ENCODE measurements at places on chromosomes 11 and 22.

DNA sequence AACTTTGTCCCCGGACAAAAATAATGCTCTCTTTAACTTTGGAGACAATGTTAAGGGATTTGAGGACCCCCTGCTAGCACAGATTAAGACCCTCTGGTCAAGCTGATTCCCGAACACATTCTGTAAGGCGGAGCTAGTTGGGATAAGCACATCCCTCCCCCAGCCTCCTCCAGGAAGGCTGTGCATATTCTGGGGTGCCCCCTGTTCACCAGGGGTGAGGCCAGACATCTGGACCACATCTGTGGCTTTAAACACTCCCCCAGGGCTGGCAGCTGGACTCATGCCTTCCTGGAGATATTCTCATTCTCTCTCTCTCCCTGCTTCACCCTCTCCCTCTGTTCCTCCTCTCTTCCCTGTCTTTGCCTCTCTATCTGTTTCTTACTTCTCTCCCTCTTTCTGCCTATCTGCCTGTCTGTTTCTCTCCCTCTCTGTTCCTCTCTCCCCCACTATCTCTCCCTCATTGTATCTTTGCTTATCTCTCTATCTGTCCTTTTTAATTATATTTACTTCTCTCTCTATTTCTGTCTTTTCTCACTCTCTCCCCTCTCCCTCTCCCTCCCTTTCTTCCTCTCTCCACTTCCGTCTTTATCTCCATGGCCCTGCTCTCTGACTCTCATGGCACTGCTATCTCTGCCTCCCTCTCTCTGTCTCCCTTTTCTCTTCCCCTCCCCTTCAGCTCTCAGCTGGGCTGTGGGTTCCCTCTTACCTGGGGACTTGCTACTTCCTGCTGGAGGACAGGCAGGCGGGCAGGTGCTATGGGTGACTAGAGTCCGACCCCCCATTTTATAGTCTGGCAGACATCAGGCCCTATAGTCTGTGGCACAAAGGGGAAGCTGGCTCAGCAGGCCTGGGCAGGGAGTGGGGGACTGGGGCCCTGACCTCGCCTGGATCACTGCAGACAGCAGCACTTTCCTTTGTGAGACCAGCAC, at the start of gene CRYBB1:
Gene CRYBB1, minus strand, starts transcription at position 757 of the 929 bp plus-strand sequence. CDS start 1,708 bp downstream, outside the sequence.
- no peak for DNase-seq

DNA sequence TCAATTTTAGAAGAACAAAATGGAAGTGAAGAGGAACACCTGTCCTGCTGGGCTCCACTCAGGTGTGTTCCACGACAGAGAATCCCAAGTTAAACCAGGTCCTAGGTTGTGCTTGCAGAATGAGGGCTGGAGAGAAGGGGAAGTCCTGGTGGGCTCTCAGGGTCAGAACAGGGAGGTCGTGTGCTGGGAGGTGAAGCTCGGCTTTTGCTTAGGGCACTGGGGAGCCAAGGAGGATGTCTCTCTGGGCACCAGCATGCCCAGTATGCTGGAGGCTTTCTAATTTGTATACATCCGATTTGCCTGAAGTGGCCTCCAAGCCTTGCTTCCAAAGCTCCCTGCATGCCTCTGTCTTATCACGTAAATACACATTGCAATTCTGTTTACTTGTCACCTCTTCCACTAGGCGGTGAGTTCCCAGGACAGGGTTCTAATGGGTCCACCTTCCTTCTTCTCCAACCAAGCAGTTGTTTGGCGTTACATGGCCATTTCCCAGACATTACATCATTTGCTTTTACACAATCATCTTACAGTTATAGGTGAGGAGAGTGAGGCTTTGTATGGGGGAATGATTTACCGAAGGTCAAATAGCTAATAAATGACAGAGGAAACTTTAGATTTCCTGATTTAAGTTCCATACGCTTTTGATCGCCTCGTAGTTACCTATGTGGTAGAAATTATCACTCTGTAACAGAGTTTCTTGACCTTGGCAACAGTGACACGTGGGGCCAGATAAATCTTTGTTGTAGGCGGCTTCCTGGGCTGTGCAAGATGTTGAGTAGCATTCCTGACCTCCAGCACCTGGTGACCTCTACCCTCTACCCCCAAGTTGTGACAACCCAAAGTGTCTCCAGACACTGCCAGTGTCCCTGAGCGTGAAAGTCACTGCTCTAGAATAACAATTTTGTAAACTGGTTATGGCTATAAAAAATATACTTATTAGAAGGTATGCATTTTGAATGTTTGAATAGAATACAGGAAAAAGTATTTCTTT, 901.5 kb downstream of the TBC1D22A start:
- DNase-seq: no peak

GRCh38 chr11:57255618-57256017, 18.6 kb upstream of the APLNR start:
- DNase-seq: no peak

GRCh38 chr11:60982184-60982583, 10.7 kb downstream of the CD6 start:
- DNase-seq: no peak

DNA sequence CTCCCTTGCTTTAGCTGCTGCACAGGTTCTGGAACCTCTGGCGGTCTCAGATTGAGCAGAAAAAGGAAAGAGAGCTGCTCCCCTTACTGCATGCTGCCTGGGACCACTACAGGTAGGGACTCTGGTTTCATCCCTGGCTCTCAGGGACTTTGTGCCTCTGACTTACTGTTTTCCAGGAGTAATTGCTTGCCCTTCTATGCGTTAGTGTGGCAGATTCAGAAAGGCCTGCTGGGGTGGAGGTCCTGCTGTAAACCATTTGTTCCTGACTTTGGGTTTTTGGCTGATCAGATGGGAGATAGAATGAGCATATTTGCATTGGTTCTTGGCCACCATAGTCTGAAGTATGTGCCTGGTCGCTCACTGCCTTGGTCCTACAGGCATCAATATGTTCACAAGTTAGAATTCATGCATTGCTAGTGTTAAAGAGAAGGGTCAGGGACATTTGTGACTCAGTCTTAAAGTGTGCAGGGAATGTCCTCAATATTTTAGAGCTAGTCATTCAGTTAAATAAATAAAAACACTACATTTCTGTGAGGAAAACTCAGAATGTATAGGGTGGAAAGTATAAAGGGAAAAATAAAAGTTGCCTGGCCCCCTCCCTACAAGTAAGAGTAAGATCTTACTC, 78.0 kb downstream of the PISD start:
- DNase-seq: no peak

DNA sequence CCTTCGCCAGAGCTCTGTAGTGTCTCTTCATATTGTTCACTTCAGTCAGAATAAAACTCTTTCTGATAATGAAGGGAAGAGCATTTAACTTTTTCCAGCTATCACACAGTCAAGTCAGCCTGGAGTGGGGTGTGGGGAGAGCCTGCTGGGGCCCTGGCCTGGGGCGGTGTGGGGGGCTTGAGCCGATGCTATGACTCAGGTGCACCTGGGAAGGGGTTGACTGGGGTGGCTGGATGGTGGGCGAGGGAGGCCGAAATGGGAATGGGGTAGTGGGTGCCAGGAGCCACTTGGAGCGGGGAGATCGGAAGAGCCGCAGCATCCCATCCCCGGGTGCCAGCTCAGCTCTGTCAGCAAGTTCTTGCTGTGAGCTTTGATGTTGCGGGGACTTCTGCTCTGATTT, 100.9 kb downstream of the NXPE2 start:
- no peak for DNase-seq

GRCh38 chr22:28394513-28395110, 285.0 kb downstream of the TTC28 start:
- DNase-seq: peak; percentile 46

DNA sequence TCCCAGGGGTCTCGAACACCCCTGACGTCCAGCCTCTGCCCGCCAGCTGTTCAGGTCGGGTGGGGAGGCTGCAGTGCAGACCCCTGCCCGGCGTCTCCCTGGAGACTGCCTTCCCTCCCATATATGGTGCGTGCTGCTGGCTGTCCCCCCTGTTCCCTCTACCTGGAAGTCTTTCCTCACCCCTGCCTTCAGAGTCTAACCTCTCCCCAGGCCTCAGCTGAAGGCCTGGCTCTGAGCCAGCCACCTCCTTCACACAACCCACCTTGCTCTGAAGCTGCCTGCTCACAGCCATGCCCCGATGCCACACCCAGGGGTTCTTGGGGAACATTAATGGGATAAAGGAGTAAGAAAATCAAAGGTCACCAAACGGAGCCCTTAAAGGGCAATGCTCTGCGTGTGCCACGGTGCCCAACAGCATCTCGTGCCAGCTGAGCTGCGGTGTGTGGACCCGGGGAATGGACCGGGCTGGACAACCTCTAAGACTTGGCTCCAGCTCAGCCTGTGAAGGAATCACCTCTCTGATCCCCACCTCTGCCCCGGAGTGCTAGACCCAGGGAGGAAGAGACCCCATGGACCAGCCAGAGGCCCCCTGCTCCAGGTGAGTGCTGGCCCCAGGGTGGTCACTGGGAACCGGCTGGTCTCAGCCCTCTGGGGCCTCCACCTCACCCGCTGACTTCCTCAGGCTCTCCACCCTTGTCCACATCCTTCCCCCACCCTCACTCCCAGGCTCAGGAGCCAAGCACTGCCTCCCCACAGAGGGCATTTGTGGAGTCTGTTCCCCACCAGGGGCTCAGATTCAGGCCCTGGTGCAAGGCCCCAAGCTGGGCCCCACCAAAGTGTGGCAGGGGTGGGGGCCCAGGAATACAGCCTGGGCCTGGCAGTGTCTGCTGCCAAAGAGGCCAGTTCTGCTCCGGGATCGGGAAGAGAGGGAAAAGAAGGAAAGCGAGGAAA, at the start of gene NLRP6:
Gene NLRP6, plus strand, starts transcription at position 407 of the 951 bp plus-strand sequence. Its CDS starts 163 bp downstream, at position 570.
- DNase-seq: no peak
